CD4-positive, alpha-beta T cell treated with Interleukin-12 subunit alpha and Interleukin-12 subunit beta, for 1 hour (primary cell): ENCODE measurements at places on chromosomes 12 and 14.

- no peak for DNase-seq
These were observed 48.7 kb upstream of the TRAF3 start for GRCh38 chr14:102728501-102728900.

DNA sequence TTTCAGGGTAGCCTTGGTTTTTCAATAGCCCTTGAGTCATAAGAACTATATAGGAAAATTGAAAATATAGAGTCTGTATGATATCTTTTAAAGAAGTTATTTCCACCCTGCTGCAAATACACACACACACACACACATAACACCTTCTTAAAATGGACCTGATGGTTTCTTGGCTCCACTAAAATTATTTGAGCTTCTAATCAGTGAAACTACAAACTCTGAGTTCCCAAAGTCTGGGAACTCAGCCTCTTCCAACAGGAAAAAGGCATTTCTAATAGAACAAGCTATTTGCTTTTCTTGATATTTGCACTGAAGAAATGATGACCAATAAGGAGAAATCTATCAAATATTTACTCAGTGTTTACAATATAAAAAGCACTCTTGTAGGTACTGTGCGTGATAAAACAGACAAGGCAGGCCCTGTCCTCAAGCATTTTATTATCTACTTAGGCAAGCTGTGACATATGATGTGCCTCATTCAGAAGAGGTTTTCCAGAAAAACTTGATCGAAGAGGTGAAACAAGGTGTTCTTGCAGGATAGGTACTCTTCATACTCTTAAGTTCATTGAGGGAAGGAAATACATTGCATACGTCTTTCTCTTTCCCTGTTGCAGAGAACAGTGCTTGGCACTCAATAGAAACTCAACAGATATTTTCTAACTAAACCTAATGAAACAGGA is 88.6 kb downstream of the MGST1 start:
- DNase-seq, result no peak

GRCh38 chr12:123005081-123005626 is 24.7 kb downstream of the ARL6IP4 start:
- no peak for DNase-seq

DNA sequence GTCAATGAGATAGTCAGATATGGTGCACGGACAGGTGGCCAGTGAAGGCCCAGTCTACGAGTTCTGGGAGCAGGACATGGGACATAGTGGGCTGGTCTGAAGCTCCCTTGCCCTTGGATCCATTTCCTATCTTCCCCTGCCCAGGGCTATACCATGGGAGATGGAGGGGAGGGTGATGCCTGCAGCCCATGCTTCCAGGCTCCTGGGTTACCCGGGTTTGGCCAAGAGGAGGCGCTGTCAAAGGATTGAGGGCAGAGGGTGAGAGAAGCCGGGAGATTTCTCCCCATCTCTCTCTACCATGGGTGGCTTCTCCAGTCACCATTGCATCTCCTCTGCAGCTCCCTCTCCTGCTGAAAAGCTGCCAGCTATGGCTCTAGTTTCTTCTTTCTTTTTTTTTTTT is 52.8 kb upstream of the LHX5 start:
- no peak for DNase-seq

GRCh38 chr14:72024043-72024407 is 91.8 kb downstream of the RGS6 start:
- peak; percentile 22 for DNase-seq

DNA sequence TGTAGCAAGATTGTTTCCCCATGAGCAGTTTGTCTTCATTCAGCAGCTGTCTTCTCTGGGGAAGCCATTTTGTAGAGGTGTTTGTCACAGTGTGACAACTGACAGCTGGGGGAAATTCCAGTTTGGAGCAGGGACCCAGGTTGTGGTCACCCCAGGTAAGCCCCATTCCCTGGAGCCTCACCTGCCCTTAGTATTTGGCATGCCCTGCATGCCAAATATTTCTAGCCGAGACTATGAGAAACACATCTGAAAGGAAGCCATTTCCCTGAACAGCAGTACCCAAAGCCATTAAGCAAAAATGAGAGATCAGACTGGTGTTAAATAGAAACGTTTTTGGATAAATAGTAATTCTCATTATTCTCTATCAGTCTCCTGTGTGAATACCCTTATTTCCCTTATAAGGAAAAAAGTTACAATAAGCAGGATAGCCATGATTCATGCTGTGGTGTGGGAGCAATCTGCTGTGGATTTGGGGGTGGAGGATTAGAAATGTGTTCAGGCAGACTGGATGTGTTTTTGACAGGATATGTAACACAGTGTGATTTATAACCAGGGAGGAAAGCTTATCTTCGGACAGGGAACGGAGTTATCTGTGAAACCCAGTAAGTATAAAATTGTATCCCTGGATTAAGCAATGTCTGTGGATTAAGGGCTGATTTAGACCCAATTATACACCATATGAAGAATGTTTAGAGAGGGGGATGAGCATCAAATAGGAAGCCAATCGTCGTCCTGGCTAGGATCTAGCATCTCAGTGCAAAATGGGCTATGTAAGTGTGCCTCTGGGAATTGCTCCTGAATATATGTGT is 68.9 kb downstream of the DAD1 start:
- DNase-seq, result no peak

- no peak for DNase-seq
These were observed 9.7 kb downstream of the KRT1 start for GRCh38 chr12:52670506-52670905.

DNA sequence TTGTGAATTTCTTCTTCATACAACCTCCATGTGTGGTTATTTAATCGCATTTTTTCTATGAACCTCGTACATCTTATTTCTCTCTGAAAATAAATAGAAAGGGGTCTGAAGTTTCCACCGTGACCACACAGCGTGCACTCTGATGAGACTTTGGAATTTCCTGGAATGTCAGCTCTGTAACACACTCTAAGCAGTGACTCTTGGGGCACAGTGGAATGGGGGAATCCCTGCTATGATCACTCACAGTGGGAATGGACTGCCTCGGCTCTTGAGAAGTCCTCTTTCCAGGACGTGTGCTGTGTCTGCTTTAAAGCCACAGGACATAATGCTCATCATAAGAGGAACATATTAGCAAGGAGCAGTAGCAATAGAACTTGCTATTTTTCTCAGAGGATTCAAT is 416.2 kb downstream of the EGLN3 start:
- DNase-seq, result no peak
